ENCODE measurements at places on chromosomes 7 and 10. TPM values are rescaled to one million over a fixed set of nuclear protein-coding genes. Genes with fewer than 3 reads are reported as not detected.

- DNase-seq, result no peak
These were observed 20.7 kb downstream of the ZMIZ2 start for GRCh38 chr7:44769376-44769775.

DNA sequence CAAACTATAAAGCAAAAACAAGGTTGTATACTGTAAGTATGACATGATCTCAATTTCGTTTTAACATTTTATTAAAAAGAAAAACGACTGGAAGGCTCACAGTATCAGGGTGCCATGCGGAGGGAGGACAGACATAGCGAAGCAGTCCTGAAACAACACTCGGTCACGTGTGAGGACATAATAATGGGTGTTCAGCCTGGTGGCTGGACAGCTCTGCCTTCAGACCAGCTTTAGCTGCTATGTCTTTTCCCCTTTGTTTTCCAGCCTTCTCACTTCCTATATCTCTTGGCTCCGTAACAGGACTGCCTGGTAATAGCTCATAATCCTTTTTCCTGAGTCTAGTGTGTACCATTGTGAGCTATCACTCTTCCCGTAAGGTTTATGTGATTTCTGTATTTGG lies 18.4 kb upstream of the KLF14 start:
- DNase-seq, result no peak

The VGF gene
- not detected for total RNA-seq

- no peak for DNase-seq
These were observed 828 bp downstream of the BNIP3 start for GRCh38 chr10:131980761-131981428.

DNA sequence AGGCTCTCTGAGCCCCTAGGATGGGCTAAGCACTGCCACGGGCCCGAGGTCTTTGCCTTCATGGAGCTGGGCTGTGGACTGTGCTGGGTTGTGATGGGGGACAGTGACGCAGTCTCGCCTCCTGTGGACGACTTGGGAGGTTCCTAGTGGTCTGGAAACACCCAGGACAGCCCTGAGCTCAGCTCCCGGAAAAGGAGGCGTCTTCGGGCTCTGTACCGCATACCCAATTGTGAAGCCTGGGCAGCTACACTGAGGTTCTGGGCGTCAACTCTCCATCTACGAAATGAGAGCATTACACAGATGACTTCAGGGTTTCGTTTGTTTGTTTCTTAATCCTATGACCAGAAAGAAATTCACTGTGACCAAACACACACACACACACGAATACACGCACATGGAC lies 79.6 kb upstream of the KAT6B start:
- DNase-seq, result no peak

DNA sequence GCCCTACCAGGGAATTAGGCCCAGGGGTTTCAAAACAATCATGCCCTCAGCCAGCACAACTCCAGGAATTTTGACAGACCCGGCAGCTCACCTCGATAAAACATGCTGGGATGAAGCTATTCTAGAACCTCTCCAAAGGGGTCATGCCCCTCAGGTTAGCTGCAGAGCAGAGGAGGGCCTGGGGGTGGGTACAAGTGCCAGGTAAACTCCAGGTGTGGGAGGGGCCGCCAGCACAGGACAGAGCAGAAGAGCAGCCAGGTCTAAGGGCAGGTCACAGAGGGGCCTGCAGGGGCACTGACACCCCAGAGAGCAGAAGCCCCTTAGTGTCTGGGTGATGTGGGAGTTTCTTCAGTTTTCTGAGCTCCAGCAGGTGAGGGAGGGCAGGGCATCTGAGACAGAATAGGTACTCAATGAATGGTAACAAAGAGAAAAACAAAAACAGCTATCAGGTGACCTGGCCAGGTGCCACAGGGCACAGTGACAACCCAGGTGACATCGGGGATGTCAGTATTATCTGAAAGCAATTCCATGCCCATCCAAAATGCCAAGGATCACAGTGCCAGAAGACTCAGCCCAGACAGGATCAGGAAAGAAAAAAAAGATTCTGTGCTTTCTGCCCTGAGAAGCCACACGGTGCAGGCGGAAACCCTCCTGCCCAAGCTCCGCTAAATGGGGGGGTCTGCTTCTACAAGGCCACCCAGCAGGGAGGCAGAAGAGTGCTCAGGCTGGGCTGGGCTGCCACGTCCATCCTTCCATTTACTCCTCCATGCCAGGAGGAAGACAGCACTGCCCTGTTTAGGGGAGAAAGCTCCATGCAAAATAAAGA lies 104.5 kb downstream of the TNS3 start:
- no peak for DNase-seq

All from thoracic aorta (tissue), 2 donors.